Tibial nerve (tissue), 4 donors: ENCODE measurements at places on chromosomes 13 and 19. TPM values are rescaled to one million over a fixed set of nuclear protein-coding genes. Genes with fewer than 3 reads are reported as not detected.

GRCh38 chr19:29491491-29491890 lies 34.3 kb upstream of the VSTM2B start:
- DNase-seq: no peak

- DNase-seq: no peak
These were observed 5.6 kb upstream of the MEDAG start for GRCh38 chr13:30900436-30900835.

- no peak for DNase-seq
These were observed 5.2 kb downstream of the NXNL1 start for GRCh38 chr19:17455308-17456123.

GRCh38 chr13:107562203-107562602 lies 653.1 kb downstream of the LIG4 start:
- DNase-seq: no peak

- no peak for DNase-seq
These were observed 946.3 kb upstream of the PCDH9 start for GRCh38 chr13:68176475-68176874.

DNA sequence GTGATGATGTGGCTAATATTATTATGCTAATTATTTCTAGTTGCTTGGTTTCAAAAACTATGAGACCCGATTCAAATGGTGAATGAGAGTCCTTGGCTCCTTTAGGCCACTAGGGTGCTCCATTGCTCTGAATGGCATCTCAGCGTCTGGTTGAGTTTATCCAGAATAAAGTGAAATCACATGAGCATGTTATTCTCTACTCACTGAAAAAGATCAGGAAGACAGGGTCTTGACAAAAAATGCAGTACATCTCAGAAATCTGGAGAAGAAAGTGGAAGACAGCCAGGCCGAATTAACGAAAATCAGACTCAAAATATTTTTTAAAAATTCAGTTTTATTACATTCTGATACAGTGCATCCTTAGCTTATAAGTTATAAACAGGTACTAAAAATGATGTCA lies 516.2 kb downstream of the MYO16 start:
- DNase-seq: no peak

DNA sequence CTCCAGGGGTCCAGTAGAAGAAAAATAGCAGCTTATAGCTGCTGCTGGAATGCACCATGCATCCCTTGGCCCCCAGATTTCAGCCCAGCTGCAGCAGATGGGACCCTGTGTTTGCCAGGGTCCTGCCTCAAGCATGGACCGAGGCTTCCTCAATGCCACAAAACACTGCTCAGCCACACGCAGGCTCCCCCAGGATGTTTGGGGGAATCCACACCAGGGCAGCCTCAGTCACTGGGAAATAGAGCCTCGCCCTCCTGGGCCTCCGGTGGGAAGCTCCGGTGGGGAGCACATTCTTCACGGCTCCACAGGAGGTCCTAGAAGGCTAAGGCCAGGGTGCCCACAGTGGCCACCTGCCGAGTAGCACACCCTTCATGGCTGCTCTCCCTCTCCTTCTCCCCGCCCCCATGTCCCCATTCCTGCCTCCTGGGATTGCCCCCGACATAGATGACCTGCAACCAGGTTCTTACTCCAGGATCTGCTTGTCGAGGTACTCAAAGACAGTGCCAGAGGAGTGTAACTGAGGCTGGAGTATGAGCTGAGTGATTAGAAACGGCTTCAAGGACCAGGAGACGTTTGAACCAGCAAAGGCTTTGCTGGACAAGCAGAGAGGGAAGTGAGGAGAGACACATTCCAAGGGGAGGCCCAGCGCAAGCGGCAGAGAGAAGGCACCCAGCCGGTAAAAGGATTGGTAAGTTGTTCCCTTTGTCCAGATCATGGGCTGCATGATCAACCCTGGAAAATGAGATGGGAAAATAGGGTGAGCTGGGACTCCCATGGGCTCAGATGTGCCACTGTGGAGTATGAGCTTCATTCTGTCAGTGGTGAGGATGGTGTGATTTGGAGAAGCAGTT lies 110.7 kb upstream of the UQCRFS1 start:
- DNase-seq: no peak

DNA sequence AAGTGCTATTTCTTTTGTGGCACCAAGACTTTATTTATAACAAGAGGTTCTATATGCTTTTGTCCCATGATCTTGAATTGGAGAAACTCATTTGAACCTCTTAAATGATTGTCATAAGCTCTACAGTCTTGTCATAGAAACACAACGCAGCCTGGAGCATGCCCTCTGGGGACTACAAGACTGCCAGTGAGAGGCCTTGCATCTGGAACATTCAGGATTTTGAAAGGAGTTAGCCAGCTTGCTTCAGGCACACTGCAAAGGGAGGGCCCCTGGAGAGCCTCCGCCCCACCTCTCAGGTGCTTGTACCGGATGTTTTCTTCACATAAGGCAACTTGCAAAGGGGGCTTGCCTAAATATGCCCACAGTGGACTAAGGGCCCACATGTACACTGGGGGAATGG lies 130.5 kb downstream of the LIG4 start:
- no peak for DNase-seq

- DNase-seq: no peak
These were observed 2.3 kb downstream of the SLC5A5 start for GRCh38 chr19:17873786-17874757.

GRCh38 chr13:22227895-22228294 lies 557.0 kb downstream of the FGF9 start:
- DNase-seq: no peak

DNA sequence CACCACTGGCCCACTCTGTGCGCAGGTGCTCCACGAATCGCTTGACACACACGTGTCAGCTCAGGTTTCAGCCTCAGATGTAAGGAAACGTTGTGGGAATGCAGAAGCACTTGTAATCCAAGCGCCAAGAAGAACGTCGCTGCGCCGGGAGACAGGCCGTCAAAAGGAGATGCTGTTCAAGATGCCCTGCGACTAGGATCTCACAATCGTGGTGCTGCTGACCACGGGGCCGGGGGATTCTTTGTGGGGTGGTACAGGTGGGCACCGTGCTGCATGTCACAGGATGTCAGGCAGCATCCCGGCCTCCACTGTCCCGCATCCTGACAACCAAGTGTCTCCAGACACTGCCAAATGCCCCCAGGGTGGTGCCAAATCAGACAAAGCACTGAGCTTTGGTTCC lies 16.9 kb upstream of the SIGLEC11 start:
- no peak for DNase-seq

DNA sequence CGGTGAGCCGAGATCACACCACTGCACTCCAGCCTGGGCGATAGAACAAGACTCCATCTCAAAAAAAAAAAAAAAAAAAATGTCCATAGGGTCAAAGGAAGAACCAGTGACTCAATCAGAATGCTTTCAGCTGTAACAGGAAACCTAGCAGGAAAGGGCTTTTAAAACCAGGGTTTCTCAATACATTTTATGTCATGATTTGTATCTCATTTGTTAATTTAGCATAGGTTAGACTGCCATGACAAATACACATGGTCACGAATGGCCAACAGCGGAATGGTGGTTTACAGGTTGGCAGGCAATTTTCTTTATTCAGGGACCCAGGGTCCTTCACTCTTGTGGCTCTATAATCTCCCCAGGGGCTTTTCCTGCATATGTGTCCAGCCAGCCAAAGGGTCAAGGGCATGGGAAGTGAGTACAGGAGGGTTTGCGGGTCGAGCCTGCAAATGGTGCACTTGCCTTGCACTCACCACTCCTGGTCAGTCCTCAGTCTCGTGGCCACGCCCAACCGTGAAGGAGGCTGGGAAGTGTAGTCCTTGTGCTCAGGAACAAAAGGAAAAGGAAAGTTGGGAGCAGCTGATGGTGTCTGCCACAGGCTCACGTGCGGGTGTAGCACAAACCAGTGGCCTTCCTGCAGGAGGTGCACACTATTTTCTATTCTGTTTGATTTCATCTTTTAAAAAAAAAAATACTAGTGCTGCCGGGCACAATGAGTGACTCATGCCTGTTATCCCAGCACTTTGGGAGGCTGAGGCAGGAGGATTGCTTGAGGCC lies 14.8 kb downstream of the DHX34 start:
- no peak for DNase-seq

- peak; percentile 33 for DNase-seq
These were observed 21.2 kb upstream of the MYDGF start for GRCh38 chr19:4691373-4691772.

DNA sequence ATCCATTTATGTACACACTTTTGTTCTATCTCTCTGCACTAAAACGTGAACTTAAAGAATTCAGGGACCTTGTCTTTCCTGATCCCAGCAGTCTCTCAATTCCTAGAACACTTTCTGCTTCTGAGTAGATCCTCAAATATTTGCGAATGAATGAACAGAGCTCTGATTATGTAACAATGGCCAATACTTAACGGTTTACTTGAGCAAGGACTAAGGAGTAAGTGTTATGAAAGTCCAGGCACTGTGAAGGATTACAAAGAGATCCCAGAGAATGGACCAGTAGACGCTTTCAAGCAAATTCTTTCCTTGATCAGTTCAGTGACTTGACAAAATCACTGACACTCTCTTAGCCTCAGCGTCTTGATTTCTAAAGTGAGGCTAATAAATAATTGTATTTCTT lies 514.5 kb upstream of the KLHL1 start:
- DNase-seq: no peak

GRCh38 chr19:34391813-34392212 lies 12.4 kb upstream of the PDCD2L start:
- no peak for DNase-seq

- DNase-seq: no peak
These were observed 11.9 kb downstream of the PSMC4 start for GRCh38 chr19:39982883-39983282.

GRCh38 chr13:33153421-33154404 lies 131.8 kb downstream of the STARD13 start:
- no peak for DNase-seq

DNA sequence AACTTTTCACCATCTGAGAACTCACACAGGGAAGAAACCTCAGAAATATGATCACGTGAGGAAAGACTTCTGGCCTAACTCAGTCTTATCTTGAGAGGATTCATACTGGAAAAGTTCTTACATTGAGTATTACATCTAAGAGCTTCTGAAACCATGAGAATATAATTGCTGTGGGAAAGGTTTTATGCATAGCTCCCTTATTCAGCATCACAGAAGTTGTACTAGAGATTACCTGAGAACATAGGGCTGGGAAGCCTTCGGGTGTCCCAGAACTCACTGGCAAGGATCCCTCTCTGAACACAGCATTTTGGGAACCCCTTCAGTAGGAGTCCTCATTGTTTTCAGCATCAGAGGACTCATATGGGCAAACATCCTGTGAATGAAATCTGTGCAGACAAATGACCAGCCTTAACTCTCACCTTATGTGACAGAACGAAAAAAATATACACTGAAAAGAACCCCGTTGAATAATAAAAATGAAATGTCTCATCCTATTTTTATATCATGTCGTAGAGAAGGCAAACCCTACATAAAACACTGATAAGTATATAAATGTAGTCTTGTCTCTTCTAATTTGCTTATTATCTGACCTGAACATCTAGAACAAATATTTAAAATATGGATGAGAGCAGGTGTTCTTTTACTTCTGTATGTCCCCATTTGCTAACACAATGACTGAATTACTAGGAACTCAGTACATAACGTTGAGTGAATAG lies 14.2 kb downstream of the ZNF274 start:
- DNase-seq: no peak

DNA sequence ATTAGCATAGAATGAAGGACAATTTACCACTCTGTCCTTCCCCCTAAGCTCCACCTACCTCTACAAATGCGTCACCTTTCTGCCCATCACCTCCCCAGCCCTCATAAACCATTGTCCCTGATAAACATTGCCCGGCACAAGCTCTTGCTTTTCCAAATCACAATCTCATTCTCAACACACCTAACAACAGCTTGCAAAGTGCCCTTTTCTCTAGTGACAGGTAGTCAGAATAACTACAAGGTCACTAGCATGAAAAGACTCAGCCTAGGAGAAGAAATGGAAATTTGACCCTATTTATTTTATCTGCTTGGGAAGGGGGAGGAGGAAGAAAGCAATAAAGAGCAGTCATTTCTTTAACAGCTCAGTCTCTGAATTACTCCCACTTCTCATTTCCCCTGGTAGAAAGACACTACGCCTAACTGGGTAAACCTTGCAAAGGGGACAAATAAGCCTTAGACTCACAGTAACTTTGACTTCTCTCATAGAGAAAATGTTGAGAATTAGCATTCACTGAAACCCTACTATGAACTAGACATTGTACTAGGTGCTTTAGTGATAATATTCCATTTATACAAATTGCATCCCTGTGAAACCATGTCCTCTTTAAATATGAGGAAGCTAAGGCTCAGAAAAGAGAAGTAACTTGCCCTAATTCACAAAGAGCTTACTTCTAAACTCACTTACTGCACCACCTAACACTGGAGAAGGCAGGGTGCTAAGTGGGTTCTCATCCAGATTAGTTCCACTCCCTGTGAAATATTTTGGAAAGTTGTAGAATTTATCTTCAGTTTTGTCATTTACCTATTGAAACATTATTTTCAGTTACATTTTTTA lies 116.2 kb upstream of the FNDC3A start:
- no peak for DNase-seq

GRCh38 chr19:47280183-47280797 lies 5.6 kb downstream of the INAFM1 start:
- no peak for DNase-seq

GRCh38 chr13:51643882-51644281 lies 59.6 kb downstream of the WDFY2 start:
- no peak for DNase-seq

DNA sequence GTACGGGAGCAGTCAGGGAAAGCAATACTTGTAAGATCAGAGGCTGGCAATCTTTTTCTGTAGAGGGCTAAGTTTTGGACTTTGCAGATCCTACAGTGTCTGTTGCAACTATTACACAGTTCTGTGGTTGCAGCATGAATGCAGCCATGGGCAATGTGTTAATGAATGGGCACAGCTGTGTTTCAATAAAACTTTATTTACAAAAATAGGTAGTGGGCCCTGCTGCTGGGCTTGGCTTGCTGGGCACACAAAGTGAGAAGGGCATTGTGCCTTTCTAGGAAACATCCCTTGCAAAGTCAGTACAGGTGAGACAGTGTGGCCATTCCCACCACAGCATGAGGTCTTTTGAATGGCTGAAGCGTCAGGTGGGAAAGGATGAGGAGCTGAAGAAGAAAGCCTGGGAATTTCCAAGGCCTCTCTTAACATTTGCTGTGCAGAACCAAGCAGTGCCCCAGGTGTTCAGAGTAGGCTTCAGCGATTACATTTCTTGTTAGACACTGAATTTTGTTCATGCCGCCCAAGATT lies 9.1 kb downstream of the KL start:
- no peak for DNase-seq

ZNF829 gene
- 4.5 TPM for total RNA-seq

ZNF552 gene
- total RNA-seq: 19.5 TPM

TPTE2 gene
- 2.0 TPM for total RNA-seq

PPP1R13L gene
- 10.0 TPM for total RNA-seq

LSR gene
- 3.1 TPM for total RNA-seq

ZNF570 gene
- total RNA-seq: 7.3 TPM

ZNF625 gene
- 11.6 TPM for total RNA-seq

MEF2B gene
- total RNA-seq: not detected

SLC5A5 gene
- total RNA-seq: not detected

DENND1C gene
- total RNA-seq: 8.1 TPM
